ENCODE measurements at places on chromosomes 1 and 21.

GRCh38 chr1:181062836-181063428, 25.6 kb upstream of the IER5 start:
- peak; percentile 54 for DNase-seq

DNA sequence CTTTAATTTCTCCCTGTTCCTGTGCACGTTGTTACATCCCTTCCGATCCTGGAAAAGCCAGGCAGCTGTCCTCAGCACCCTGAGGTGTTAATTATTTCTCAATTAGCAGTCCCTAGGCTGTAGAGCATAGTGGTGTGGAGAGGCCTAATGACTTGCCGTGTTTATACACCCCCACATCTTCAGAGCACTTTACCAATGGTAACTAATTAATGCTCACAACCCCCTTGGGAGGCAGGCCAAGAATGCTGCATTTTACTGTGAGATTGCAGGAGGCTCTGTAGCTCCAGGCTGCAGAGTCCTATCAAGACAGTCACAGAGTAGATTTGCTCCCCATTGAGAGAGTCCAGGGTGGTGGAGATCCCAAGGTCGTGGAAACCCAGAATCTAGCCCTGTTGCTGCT, 2.4 kb upstream of the PARS2 start:
- no peak for DNase-seq

DNA sequence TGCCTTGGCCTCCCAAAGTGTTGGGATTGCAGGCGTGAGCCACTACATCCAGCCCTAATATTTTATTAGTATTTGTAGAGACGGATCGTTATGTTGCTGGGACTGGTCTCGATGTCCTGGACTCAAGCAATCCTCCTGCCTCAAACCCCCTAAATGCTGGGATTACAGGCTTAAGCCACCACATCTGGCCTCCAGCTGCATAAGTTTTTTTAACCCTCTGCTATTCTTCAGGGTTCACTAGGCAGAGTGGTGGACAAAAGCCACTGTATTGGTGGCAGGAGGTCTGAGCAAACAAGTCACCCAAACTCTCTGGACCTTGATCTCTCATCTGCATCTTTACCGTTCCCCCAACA, 10.1 kb upstream of the CLIC4 start:
- DNase-seq: no peak

GRCh38 chr21:45013260-45013841, 61.0 kb upstream of the ADARB1 start:
- DNase-seq: no peak

GRCh38 chr1:200900877-200901276, 6.2 kb downstream of the INAVA start:
- no peak for DNase-seq

DNA sequence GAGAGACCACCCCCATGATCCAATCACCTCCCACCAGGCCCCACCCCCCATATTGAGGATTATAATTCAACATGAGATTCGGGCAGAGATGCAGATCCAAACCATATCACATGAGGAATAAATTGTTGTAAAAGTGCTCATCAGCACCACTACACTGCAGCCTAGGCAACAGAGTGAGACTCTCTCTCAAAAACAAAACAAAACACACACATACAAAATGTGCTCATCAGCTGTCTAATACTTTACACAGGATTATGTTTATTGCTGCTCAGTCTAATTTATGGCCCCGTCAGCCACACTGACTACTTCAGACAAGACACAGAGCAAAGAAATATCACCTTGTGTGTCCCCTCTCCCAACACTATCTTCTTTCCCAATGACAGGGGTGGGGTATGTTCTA, 72.9 kb upstream of the PPM1J start:
- no peak for DNase-seq

DNA sequence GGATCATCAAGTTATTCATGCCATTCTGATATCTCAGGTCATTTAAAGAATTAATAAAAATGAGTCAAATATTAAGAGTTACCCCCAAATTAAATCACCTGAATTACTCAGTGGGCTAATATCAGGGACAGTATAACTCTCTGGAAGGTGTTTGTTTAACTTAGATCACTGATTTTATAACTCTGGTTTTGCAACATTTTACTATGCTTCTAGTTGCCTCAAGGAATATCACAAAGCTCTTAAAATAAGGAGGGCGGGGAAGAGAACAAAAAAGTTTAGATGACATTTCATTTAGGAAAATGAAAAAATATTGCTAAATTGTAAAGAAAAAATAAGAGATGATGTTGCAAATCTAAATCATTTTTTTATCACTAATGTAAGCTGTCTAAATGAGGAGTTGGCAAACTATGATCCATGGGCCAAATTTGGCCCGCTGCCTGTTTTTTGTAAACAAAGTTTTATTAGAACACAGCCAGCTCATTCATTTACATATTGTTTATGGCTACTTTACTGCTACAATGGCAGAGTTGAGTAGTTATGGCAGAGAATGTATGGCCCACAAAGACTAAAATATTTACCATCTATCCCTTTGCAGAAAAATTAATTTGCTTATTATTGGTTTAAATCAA, 31.9 kb upstream of the SLC19A2 start:
- DNase-seq: no peak

DNA sequence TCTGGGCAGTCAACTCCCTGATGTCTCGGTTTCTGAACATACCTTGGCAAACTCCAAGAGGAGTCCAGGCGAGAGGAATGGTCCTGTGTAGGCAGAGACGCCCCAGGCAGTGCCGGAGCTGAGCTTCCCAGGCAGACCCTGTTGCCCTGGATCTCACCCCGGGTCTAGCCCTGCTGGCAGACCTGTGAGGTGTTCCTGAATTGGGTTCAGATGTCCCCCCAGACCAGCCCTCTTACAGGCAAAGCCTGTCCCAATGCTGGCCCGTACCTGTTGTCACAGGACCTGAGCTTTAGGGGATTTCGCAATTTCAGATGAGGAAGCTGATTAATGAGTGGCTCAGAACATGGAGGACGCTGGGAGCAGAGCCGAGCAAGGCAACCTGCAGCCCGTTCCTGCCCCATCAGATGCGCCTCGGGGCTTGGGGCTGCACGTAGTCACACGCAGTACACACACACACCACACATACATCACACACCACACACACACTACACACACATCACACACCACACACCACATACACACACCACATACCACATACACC, 38.5 kb upstream of the PDE9A start:
- DNase-seq: peak; percentile 60

DNA sequence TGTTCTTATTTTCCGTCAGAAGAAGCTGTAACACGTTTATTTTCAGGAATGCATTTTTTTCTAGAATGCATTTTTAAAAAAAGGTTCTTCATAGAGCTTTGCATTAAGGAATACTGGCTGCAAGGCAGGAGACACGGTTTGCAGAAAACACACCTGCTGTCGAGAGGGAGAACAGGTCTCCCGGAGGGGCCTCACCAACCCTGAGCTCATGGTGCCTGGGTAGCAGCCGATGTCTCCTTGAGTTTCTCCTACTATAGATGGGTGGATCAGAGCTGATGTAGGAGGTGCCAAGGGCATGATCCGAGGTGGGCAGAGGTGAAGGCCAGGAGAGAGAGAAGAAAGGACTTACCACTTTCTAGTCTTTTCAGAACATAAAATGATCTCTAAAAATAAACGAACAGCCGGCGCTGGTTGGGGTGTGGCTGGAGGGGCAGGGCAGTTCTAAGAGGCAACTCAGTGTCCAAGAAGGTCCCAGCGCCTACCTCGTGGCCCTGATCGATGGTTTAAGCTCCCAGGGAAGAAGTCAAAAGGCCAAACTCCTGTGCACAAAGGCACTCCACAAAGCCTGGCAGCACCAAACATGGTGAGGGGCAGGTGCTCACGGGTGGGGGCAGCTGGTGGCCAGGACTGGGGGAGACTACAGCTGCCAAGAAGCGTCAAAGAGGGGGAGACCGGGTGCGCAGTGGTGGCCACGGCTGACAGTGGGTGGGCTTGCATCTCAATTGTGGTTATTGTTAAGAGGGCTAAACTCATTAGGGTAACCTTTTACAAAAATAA, 12.2 kb downstream of the MORN1 start:
- DNase-seq: no peak

- no peak for DNase-seq
These were observed 156.5 kb downstream of the HIVEP3 start for GRCh38 chr1:41762251-41762650.

DNA sequence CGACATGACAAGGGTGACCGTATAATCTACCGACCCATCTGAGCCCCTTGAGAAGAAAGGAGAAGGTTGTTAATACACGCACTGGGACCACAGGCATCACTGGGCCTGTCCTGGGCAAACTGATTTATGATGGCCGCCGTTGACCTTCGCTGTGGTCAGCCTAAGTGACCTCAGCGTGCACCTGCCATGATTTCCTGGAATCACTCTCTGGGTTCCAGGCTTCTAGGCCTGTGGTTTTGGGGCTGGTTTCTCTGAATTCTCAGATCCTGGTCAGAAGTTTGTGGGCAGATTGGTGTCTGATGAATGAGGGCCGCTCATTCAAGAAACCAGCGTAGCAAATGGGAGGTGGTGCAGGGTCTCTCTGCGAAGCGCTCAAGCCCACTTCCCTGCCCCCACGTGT, 64.0 kb downstream of the SIK1 start:
- peak; percentile 38 for DNase-seq

DNA sequence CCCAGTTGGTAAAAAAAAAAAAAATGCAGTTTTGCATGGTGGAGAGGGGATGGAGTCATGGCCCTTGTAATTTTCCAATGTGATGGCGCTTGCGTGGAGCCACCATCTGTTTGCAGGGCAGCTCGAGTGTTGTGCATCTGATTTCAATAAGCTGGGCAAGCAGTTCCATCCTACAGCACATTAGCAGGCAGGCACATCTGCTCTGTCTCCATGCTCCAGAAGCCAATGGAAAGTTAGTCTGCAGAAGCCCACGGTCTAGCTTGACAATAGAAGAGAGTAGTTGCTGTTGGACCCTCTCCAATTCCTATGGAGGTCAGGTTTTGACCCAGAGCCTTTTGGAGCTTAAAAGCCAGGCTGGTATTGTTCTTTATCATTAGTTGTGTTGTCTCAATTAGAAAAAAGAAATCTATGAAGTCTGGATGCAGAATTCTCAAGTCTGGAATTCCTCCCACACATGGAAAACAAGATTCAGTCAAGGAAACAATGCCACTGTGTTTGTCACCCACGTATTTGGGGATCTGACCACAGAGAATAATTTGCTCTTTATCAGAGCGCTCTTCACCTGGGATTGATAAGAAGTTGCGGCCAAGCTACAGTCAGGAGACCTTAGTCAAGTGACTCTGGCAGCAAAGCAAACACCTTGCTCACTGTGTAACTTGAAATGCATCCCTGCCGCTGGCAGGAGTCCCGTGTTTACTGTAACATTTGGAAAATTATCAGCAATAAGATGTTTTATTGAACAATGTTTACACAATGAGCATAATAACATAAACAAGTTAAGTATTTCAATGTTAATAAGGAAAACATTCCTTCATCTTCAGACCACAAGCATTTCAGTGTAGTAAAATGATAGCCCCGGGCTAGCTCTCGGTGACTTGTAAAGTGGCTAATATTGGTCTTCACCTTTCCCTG, 20.7 kb downstream of the NGF start:
- no peak for DNase-seq

GRCh38 chr1:51945591-51945990, 44.9 kb downstream of the RAB3B start:
- DNase-seq: no peak

GRCh38 chr1:28640766-28641165, 2.1 kb downstream of the TAF12 start:
- DNase-seq: no peak

DNA sequence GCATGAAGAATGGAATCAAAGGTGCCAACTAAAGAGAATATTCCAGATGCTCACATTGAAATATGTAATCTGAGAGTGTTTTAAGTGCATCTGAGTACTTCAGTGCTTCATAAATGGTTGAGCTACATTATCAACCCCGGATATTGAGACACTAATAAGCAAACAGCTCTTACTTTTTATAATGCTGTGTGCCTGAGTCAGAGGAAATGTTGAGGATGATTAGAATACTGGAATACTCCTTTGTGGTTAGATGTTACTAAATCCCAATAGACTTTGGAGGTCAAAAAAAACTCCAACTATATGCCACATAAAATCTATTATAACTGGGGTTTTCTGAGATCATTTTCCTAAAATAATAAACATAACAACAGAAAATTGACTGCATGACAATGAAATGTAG, 12.5 kb upstream of the KCNA3 start:
- no peak for DNase-seq

GRCh38 chr1:151013518-151013917, 5.3 kb downstream of the PRUNE1 start:
- DNase-seq: no peak

DNA sequence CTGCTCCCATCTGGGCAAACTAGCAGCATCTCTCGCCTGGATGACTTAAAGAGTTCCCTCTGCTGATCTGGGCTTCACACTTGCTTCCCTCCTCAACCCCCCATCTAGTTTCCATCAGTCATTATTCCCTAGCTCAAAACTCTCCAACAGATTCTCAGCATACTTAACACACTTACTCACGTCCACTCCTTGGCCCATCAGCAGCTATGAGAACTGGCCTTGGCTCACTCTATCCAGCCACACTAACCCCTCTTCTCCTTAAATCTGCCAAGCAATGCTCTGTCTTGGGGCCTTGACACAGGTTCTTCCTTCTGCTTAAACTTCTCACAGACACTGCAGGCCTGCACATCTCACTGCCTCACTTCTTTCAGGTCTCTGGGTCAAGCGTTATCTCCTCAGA, 41.6 kb downstream of the GNG12 start:
- no peak for DNase-seq

Measured in stimulated activated naive CD8-positive, alpha-beta T cell treated with anti-CD3 and anti-CD28 coated beads, Interleukin-15, Interleukin-2, amounts not matched to agents 100 U/mL and 50 U/mL, for 24 hours (primary cell).